ENCODE measurements at places on chromosomes 3 and 15. TPM values are rescaled to one million over a fixed set of nuclear protein-coding genes. Genes with fewer than 3 reads are reported as not detected.

The CLDN18 gene
- total RNA-seq = not detected

The SI gene
- not detected for total RNA-seq

DNA sequence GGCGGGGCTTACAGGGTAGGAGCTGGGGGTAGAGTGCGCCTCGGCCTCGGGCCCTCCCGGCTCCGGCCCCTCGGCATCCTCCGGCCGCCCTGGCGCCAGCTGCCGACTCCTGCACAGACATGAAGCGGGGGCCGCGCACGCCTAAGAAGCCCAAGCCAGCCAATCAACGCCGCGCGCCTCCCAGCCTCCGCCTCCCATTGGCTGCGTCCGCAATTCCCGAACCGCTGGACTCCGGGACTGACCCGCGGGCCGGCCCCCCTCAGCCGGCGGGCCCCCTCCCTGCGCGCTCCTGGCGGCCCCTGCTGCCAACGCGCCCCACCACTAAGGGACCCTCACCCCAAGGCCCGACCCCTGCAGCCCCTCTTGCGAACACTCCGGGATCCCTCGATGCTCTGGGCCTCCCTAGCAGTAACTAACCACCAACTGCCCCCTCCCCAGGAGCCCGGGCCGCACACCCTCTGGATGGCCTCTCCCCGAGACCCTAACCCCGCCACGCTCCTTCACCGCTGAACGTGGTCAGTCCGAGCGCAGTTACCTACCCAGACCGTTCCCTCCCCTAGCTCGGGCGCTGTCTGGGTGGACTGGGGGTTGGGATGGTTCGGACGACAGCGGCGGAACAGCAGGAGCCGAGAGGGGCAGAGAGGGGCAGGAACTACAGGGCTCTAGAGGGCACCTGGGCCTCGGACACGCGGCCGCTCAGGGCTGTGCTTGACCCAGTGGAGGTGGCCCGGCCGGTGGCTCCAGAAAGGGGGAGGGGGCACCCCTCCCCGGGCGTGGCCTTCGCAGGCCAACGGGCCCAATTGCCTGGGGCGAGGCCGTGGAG lies 5.0 kb downstream of the GATA2 start:
- peak; percentile 94 for DNase-seq

GRCh38 chr3:24368605-24369004 lies 126.0 kb downstream of the THRB start:
- DNase-seq = no peak

GRCh38 chr15:31550211-31550977 lies 223.8 kb downstream of the KLF13 start:
- DNase-seq = no peak

The REC114 gene
- total RNA-seq = not detected

- peak; percentile 37 for DNase-seq
Measured at GRCh38 chr15:25671132-25671531, 192.0 kb downstream of the ATP10A start.

DNA sequence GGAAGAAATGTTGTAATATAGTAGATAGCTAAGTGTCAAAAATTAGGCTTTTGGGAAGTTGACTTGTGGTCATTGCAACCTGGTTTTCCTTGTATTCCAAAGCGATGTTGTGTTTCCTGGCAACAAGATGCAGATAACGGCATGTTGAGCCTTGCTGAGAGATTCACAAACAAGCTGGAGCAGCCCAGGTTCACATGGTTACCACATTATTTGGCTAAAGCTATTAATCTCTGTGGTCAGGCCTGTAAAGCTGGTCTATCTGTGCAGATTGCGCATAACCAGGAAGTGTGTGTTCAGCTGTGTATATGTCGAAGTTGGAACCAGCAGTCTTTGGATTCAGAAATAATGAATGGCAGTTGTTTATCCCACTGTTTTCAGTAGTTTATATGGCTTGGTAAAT lies 6.6 kb downstream of the TIPARP start:
- peak; percentile 86 for DNase-seq

- no peak for DNase-seq
Measured at GRCh38 chr3:185561374-185561943, 9.1 kb upstream of the LIPH start.

The WDR49 gene
- total RNA-seq = not detected

The LRRIQ4 gene
- total RNA-seq = not detected

Data from HFFc6 (cell line).